Progenitor cell of endocrine pancreas (in vitro differentiated cells): ENCODE measurements at places on chromosomes 3 and 15.

DNA sequence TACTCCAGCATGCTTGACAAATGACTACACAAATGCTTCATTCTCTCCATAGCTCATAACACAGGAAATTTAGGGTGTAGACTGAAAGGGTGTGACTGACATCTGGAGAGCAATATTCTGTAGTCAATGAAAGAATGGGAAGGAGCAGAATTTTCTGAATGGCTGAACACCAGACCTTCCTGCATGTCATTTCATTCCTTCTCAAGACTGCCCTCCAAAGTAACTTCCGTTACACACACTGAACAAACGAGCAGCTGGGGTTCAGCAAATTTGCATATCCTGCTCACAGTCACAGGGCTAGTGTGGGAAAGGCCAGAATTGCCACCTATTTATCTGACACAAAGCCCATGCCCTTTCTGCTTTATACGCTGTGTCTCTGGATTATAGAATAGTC lies 325.0 kb upstream of the CFAP20DC start:
- DNase-seq: no peak

DNA sequence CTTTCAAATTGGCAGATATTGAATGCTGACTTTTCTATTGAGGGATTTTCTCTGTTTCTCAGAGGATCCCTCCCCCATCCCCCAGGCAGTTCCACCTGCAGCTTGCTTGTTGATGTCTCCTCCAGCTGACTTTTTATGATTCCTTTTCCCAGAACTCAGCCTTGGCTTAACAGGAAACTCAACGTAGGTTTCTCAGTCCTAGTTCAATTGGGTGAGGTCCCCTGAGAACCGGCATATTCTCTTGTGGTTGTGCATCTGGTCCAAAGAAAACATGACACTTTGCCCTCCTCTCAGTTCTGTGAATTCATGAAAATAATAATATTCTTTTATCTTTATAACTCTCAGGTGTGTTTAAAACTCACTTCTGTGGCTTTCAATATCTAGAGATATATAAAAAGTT lies 1222.1 kb downstream of the OTOL1 start:
- no peak for DNase-seq

DNA sequence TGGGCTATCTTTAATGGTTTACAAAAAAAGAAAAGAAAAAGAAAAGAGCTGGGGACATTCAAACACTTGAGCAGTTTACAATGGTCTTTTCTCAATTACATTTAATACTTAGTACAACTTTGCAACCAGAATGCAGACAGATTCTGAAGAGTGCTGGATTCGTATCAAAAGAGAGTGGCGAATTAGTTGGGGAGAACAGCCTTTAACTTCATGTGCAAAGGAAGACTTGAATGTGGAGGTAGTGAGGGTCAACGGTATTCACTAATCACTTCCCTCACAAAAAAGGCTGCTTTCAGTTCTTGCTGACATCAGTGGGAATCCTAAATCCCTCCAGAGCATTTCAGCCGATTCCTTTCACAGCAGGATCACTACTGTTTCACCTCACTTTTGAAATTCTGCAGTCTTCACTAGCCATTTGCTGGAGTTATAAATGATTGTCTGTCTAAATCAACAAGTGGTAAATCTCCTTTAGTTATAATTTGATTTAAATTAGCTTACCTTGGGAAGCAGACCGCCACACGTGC lies 323.0 kb upstream of the SEMA6D start:
- DNase-seq: no peak

DNA sequence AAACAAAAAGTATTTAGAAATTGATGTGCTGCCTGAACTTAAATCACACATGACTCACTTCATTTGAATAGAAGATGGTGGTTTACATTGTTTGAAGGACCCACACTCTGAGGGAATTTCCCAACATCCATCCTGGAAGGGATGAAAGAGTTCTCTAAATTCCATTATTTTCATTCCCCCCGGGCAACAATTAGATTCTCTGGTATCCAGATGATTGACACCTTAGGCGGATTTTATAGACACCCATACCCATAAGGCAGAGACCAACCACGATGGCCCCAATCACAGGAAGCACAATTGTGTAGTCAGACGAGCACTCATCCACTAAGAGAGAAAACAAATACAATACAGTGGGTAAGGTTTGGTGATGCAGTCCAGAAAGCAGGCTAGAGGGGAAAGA lies 24.6 kb upstream of the MCCC1 start:
- DNase-seq: no peak

DNA sequence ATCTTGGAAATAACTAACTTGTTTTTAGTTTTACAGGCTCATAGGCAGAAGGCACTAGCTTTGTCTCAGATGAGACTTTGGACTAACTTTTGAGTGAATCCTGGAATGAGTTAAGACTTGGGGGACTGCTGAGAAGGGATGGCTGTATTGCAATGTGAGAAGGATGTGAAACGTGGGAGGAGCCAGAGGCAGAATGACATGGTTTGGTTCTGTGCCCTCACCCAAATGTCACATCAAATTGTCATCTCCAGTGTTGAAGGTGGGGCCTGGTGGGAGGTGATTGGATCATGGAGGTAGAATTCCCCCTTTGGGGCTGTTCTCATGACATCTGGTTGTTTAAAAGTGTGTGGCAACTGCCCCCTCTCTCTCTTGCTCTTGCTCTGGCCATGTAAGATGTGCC lies 28.8 kb upstream of the CCDC50 start:
- DNase-seq: no peak

DNA sequence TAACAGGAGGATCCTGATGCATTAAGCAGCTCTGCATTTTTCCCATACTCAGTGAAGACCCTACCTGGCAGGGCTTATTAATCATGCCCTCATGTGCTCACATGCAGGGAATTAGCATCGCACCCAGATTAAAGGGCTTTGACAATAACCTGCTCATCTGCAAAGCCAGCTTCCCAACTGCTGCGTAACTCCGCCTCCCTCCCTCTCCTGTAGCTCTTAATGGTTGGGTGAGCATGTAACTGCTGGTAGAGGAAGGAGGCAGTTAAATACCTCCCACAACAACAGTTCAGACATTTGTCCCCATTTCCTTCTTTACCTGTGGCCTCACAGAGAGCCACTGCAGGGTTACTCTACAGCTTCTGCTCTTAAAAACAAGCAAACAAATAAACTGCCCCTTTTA lies 203.6 kb upstream of the WNT5A start:
- DNase-seq: no peak

GRCh38 chr3:78670094-78670493 lies 1097.7 kb downstream of the ROBO1 start:
- no peak for DNase-seq

- DNase-seq: no peak
Observed at GRCh38 chr3:22269831-22270230, 518.8 kb upstream of the ZNF385D start.

- DNase-seq: no peak
Observed at GRCh38 chr15:81812456-81812855, 233.4 kb downstream of the MEX3B start.

GRCh38 chr15:25171111-25171811 lies 216.5 kb downstream of the SNRPN start:
- DNase-seq: peak; percentile 8
